Cardiac muscle cell (in vitro differentiated cells and primary cell): ENCODE measurements at places on chromosomes 4 and X. TPM values are rescaled to one million over a fixed set of nuclear protein-coding genes. Genes with fewer than 3 reads are reported as not detected.

The NUDT11 gene
- 17.6 and 23.8 TPM in 2 replicates for polyA plus RNA-seq

The CLGN gene
- 18.0 and 34.4 TPM in 2 replicates for polyA plus RNA-seq

The SAGE1 gene
- polyA plus RNA-seq: not detected in 2 replicates

The CPE gene
- polyA plus RNA-seq: 238 and 323 TPM in 2 replicates

The MGAT4D gene
- not detected in 2 replicates for polyA plus RNA-seq

The RS1 gene
- polyA plus RNA-seq: 0.14 TPM in 1 of 2 replicates, not detected in the other

The ALB gene
- 3.1 and 5.4 TPM in 2 replicates for polyA plus RNA-seq

The ZIC3 gene
- polyA plus RNA-seq: 1.7 and 1.8 TPM in 2 replicates

The CLCN3 gene
- polyA plus RNA-seq: 22.4 and 24.4 TPM in 2 replicates

The NPY1R gene
- polyA plus RNA-seq: 13.1 and 16.8 TPM in 2 replicates

The DKK2 gene
- polyA plus RNA-seq: 0.23 TPM in 1 of 2 replicates, not detected in the other

The HS3ST1 gene
- 0.19 and 0.40 TPM in 2 replicates for polyA plus RNA-seq

The TLR7 gene
- not detected in 2 replicates for polyA plus RNA-seq

The CPLX1 gene
- polyA plus RNA-seq: 0.79 TPM in 1 of 2 replicates, not detected in the other

The NLGN3 gene
- 6.4 and 8.1 TPM in 2 replicates for polyA plus RNA-seq

The ADRA2C gene
- polyA plus RNA-seq: 6.5 and 8.6 TPM in 2 replicates

The KDR gene
- polyA plus RNA-seq: 41.7 and 55.6 TPM in 2 replicates

The IBSP gene
- not detected in 2 replicates for polyA plus RNA-seq

The HPGDS gene
- 0.35 TPM in 1 of 2 replicates, not detected in the other for polyA plus RNA-seq

The PHOX2B gene
- not detected in 2 replicates for polyA plus RNA-seq
